Activated CD4-positive, alpha-beta memory T cell treated with anti-CD3 and anti-CD28 coated beads for 36 hours (primary cell): ENCODE measurements at places on chromosomes 2 and 18. TPM values are rescaled to one million over a fixed set of nuclear protein-coding genes. Genes with fewer than 3 reads are reported as not detected.
A peak's percentile ranks its signal among the peaks of the same experiment; 100 is the strongest.

Gene SIX3
- total RNA-seq: not detected

Gene CPLX4
- total RNA-seq: not detected

Gene MAPK4
- total RNA-seq: not detected

Gene FBXO15
- total RNA-seq: 0.75 TPM

DNA sequence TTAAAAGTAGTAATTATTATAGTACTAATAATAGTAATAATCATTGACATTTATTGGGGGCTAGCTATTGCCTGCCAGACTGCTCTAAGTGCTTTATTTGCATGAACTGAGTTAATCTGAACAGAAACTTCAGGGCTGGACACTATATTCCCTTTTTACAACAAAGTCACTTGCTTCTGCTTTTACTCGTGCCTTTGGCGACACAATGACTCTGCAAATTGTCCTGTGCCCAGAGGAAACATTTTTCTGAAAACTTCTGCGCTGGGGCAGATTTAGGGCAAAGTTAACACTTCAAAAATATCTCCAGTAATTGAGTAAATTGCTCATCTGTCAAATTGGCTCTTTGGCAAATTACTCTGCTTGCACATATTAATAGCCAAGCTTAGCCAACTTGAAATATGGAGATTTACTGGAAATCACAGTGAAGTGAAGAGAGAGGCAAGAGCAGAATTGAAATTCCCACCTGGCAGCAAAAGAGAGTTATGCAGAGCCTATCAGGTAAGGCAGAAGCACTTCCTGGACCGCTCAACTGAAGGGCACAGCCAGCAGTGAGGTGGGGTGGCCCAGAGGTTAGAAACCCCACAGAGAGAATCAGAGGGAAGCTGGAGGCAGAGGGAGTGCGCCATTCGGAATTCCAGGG lies 36.3 kb downstream of the BMP10 start:
- no peak for DNase-seq

DNA sequence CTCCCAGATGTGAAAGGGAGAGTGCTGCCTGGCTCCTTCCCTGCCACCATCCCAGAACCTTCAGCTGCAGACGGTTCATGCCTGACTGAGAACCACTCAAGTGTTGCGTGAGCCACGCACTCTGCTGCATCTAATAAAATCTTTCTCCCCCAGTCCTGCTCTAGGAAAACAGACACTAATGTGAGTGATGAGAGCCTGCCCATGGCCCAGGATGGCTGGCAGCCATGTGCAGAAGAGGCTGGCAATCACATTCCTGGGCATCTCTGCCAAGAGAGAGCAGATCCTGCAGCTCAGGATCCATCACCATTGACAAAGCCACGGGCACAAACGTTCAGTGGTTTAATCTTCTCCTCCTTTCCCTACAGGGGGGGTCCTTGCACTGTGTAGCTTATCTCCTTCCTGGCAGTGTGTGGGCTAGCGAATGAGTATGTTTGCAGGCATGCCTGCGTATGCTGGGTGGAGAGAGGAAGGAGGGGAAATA lies 477.5 kb downstream of the SLC4A3 start:
- no peak for DNase-seq

- DNase-seq: no peak
Observed at GRCh38 chr2:212723226-212723625, 184.6 kb upstream of the ERBB4 start.

GRCh38 chr18:45765796-45766195 lies 41.8 kb downstream of the SLC14A1 start:
- no peak for DNase-seq

DNA sequence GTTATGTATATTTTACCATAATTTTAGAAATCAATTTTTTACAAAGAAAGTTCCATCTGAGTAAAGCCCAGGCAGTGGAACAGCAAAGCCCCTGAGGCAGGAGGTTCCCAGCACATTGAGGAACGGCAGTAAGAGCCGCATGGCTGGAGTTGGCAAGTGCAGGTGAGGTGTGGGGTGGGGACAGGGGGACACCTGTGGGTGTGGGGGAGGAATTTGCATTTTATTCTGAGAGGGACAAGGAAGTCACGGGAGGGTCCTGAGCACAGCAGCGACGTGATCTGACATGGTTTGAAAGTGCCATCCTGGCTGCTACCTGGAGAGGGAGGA lies 16.1 kb upstream of the ADI1 start:
- DNase-seq: no peak

GRCh38 chr2:33583194-33583938 lies 15.7 kb downstream of the FAM98A start:
- peak; percentile 25 for DNase-seq

GRCh38 chr18:32393407-32393806 lies 77.3 kb downstream of the GAREM1 start:
- no peak for DNase-seq
